Mesothelial cell of epicardium (in vitro differentiated cells): ENCODE measurements at places on chromosomes 13 and 19. TPM values are rescaled to one million over a fixed set of nuclear protein-coding genes. Genes with fewer than 3 reads are reported as not detected.
A peak's percentile ranks its signal among the peaks of the same experiment; 100 is the strongest.

GRCh38 chr19:43731846-43732245 lies 16.0 kb downstream of the IRGC start:
- peak overlapping the region; percentile 87 for H3K27ac ChIP-seq
- H3K27me3 ChIP-seq, result no peaks in the 10 kb centered on the region
- H3K4me3 ChIP-seq, result no peak overlapping the region
- no peak for DNase-seq

GRCh38 chr13:82681535-82681934 lies 1200.7 kb downstream of the SLITRK1 start:
- no peaks in the 10 kb centered on the region for H3K4me1 ChIP-seq
- no peak overlapping the region for H3K4me3 ChIP-seq
- H3K27me3 ChIP-seq, result no peaks in the 10 kb centered on the region
- DNase-seq, result no peak
- H3K36me3 ChIP-seq, result no peaks in the 10 kb centered on the region

DNA sequence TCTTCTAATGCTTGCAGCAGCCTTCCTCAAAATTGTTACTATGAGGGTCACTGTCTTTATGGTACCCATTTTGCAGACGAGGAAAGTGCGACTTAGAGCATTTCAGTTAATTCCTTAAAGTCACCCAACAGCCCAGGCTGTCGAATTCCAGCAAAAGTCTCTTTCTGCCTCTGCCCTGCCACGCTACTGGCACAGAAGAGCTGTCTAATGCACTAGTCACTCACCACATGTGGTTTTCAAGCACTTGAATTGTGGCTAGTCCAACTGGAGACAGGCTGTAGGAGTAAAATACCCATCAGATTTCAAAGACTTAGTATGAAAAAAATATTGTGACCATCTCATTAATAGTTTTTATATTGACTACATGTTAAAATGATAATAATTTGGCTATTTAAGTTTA lies 1.7 kb downstream of the FPR1 start:
- no peak for DNase-seq
- no peak overlapping the region for H3K27ac ChIP-seq
- H3K4me3 ChIP-seq, result no peak overlapping the region

DNA sequence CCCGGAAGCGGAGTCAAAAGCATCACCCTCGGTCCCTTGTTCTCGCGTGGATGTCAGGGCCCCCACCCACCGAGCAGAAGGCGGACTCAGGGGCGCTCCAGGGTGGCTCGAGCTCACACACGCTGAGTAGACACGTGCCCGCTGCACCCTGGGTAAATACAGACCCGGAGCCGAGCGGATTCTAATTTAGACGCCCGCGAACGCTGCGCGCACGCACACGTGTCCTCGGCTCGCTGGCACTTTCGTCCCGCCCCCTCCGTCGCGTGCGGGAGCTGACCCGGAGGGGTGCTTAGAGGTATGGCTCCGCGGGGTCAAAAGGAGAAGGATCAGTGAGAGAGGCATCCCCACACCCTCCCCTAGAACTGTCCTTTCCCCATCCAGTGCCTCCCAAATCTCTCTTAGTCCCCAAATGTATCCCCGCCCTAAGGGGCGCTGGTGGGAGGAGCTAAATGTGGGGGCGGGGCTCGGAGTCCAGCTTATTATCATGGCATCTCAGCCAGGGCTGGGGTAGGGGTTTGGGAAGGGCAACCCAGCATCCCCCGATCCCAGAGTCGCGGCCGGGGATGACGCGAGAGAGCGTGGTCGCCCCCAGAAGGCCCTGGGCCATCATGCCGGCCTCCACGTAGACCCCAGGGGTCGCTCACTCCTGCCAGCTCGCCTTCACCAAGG lies 451 bp upstream of the ICAM5 start:
- no peak overlapping the region for H3K27ac ChIP-seq
- no peak for DNase-seq
- H3K4me1 ChIP-seq, result peaks cover 45% of the 10 kb centered on the region
- H3K4me3 ChIP-seq, result peak overlapping the region; percentile 70

DNA sequence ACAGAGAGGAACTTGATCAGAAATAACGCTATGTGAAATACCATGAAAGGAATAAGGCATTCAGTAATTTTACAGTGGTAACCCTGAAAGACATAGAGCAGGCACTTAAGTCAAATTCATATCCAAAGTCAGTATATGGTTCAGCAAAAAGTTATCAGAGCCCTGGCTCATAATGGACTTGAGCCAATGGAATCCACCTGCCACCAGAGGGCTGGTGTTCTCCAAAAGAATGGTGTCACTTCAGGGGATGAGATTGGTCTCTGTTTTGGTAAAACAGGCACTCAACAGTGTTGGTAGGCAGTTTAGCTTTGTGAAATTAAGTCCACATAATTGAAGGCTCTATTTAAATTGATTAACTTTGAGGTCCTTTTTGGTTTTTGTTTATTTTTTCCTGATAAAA lies 93.9 kb downstream of the LIG4 start:
- H3K27me3 ChIP-seq, result peaks cover 7% of the 10 kb centered on the region
- H3K4me3 ChIP-seq, result no peak overlapping the region
- no peak for DNase-seq
- no peaks in the 10 kb centered on the region for H3K36me3 ChIP-seq

DNA sequence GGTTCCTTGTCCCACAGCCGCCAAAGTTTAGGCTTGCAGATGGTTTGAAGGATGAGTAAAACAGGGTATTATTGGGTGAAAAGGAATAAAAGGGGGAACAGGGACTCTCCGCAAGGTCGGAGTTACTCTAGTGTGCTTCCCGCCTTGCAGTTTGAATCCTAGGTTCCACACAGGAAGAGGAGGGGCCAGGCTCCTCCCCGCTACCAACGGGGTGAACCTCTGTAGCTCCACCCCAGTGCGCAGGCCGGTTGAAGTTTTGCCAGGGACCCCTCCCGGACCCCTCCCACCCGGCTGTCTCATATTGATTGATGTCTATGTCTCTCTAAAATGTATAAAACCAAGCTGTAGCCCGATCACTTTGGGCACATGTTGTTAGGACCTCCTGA lies 11.6 kb upstream of the GTF2F2 start:
- H3K4me3 ChIP-seq, result no peak overlapping the region
- H3K4me1 ChIP-seq, result peaks cover 15% of the 10 kb centered on the region
- no peaks in the 10 kb centered on the region for H3K36me3 ChIP-seq
- no peak overlapping the region for H3K27ac ChIP-seq
- H3K27me3 ChIP-seq, result no peaks in the 10 kb centered on the region

- H3K27ac ChIP-seq, result no peak overlapping the region
- no peaks in the 10 kb centered on the region for H3K36me3 ChIP-seq
- DNase-seq, result no peak
- H3K27me3 ChIP-seq, result peaks cover 64% of the 10 kb centered on the region
These were observed 166.4 kb upstream of the SOX1 start for GRCh38 chr13:111900390-111901131.

DNA sequence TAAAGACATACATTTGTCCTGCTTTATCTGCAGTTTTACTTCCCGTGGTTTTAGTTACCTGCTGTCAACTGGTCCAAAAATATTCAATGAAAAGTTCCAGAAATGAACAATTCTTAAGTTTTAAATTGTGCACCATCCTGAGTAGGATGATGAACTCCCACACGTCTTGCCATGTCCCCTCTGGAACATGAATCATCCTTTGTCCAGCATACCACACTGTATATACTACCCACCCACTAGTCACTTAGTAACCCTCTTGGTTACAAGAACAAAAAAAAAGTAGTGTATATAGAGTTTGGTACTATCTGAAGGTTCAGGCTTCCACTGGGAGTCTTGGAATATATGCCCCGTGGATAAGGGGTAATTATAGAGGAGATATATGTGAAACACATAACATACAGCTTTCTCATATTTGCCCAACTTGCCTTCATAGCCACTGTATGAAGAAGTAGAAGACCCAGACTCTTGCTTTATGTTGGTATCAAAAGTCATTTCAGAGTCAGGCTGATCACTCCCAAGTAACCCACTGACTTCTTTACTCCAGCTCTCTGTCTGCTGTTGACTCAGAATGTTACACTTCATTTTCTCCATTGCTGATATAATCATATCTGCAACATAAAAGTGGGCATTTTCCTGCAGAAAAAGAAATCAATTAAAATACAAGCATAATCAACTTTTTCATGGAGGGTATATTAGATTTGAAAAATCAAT lies 19.3 kb downstream of the RUBCNL start:
- no peak for DNase-seq
- H3K27ac ChIP-seq, result no peak overlapping the region
- peaks cover 10% of the 10 kb centered on the region for H3K4me1 ChIP-seq

DNA sequence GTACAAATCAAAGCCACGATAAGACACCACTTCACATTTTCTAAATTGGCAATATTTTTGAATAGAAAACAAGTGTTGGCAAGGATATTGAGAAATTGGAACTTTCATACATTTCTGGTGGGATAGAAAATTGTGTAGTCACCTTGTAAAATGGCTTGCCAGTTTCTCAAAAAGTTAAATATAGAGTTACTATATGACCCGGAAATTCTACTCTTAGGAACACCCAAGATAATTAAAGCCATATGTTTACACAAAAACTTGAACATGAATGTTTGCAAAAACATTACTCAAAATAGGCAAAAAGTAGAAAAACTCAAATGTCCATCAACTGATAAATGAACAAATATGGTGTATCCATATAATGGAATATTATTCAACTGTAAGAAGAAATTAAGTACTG lies 552.5 kb downstream of the TBC1D4 start:
- no peaks in the 10 kb centered on the region for H3K4me1 ChIP-seq
- no peak for DNase-seq
- no peak overlapping the region for H3K4me3 ChIP-seq
- H3K27me3 ChIP-seq, result peaks cover 8% of the 10 kb centered on the region
- H3K27ac ChIP-seq, result no peak overlapping the region

- no peak overlapping the region for H3K27ac ChIP-seq
- peaks cover 26% of the 10 kb centered on the region for H3K27me3 ChIP-seq
- H3K4me3 ChIP-seq, result no peak overlapping the region
- peak; percentile 74 for DNase-seq
- peaks cover 13% of the 10 kb centered on the region for H3K4me1 ChIP-seq
- H3K36me3 ChIP-seq, result no peaks in the 10 kb centered on the region
These were observed 8.3 kb upstream of the CDC42EP5 start for GRCh38 chr19:54481326-54481930.

- no peaks in the 10 kb centered on the region for H3K27me3 ChIP-seq
- no peak for DNase-seq
- peaks cover 16% of the 10 kb centered on the region for H3K36me3 ChIP-seq
These were observed 802 bp downstream of the BCAM start for GRCh38 chr19:44809577-44810233.

GRCh38 chr13:79992111-79992510 lies 348.8 kb downstream of the SPRY2 start:
- H3K4me1 ChIP-seq, result no peaks in the 10 kb centered on the region
- H3K4me3 ChIP-seq, result no peak overlapping the region
- no peaks in the 10 kb centered on the region for H3K27me3 ChIP-seq
- no peaks in the 10 kb centered on the region for H3K36me3 ChIP-seq
- no peak for DNase-seq

GRCh38 chr19:2731181-2731995 lies 8.4 kb downstream of the SLC39A3 start:
- H3K36me3 ChIP-seq, result peaks cover 16% of the 10 kb centered on the region
- H3K27me3 ChIP-seq, result peaks cover 26% of the 10 kb centered on the region
- no peak for DNase-seq
- no peak overlapping the region for H3K4me3 ChIP-seq

DNA sequence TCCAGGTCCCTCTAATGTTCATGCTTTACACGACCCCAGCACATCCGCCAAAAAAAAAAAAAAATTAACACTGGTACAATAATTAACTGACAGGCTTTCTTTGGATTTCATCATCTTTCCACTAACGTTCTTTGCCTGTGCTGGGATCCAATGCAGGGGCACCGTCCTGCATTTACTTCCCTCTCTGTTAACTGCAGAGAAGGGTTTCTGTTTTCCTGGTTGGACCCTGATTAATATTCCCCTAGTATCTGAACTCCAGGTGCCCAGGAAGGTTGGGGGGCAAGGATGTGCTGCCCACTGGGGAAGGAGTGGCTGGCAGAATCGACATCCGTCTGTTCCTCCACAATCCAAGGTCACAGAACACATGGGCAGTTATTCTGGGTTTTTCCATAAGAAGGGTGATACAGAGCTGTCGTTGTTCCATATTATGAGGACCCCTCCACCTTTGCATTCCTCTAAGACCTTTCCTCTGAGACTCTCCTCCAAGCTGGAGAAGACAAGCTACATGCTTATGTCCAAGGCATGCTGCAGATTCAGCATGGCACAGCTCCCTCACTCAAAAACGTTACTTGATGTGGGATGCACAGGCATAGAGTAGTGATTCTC lies 4.5 kb upstream of the LAIR1 start:
- no peaks in the 10 kb centered on the region for H3K36me3 ChIP-seq
- H3K27me3 ChIP-seq, result peaks cover 22% of the 10 kb centered on the region
- no peak overlapping the region for H3K4me3 ChIP-seq
- H3K27ac ChIP-seq, result no peak overlapping the region
- no peaks in the 10 kb centered on the region for H3K4me1 ChIP-seq
- no peak for DNase-seq

- peaks cover 30% of the 10 kb centered on the region for H3K4me1 ChIP-seq
- H3K27ac ChIP-seq, result peak overlapping the region; percentile 87
- H3K4me3 ChIP-seq, result no peak overlapping the region
- H3K36me3 ChIP-seq, result no peaks in the 10 kb centered on the region
These were observed 22.3 kb downstream of the IER2 start for GRCh38 chr19:13172346-13173138.

DNA sequence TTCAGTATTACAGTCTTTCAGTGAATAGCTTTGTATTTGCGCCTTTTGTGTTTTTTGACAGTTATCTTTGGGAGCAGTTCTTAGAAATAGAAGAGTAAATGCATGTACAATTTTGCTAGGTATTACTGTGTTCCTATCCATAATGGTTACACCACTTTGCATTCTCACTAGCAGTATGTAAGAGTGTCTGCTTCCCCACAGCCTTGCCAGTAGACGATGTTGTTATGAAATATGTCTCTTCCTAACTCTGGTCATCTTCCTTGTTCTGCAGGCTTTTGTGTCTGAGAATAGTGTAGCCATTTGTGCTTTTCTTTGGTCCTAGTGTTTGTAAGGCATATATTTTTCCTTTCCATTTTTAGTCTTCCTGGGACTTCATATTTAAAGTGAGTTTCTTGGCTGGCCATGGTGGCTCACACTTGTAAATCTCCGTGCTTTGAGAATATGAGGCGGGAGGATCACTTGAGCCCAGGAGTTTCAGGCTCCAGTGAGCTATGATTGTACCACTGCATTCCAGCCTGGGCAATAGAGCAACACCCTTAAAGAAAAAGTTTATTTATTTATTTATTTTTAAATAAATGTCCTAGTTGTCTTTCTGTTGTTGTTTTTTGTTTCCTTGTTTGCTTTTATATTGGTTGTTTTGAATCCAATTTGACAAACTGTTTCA lies 140.3 kb downstream of the PDS5B start:
- peaks cover 45% of the 10 kb centered on the region for H3K36me3 ChIP-seq
- H3K4me1 ChIP-seq, result peaks cover 7% of the 10 kb centered on the region
- no peak overlapping the region for H3K4me3 ChIP-seq
- no peak for DNase-seq
- peak overlapping the region; percentile 15 for H3K27ac ChIP-seq
- H3K27me3 ChIP-seq, result no peaks in the 10 kb centered on the region

The ZNF628 gene
- total RNA-seq, result 19.0 to 23.1 TPM (median 22.0 TPM) in 3 replicates

The ZNF20 gene
- total RNA-seq, result 8.7 to 11.1 TPM (median 10.6 TPM) in 3 replicates

The HPN gene
- total RNA-seq, result 20.3 to 22.9 TPM (median 21.3 TPM) in 3 replicates

The AMER2 gene
- total RNA-seq, result 0.57 to 0.60 TPM (median 0.60 TPM) in 3 replicates

The SIGLEC7 gene
- total RNA-seq, result not detected in 3 replicates

The NKPD1 gene
- total RNA-seq, result 0.54 to 1.1 TPM (median 0.71 TPM) in 3 replicates
